ENCODE measurements at places on chromosomes 5 and 9. TPM values are rescaled to one million over a fixed set of nuclear protein-coding genes. Genes with fewer than 3 reads are reported as not detected.

DNA sequence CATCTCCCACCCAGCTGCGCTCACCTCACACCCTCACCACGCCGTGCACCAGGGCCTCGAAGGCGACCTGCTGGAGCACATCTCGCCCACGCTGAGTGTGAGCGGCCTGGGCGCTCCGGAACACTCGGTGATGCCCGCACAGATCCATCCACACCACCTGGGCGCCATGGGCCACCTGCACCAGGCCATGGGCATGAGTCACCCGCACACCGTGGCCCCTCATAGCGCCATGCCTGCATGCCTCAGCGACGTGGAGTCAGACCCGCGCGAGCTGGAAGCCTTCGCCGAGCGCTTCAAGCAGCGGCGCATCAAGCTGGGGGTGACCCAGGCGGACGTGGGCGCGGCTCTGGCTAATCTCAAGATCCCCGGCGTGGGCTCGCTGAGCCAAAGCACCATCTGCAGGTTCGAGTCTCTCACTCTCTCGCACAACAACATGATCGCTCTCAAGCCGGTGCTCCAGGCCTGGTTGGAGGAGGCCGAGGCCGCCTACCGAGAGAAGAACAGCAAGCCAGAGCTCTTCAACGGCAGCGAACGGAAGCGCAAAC lies 1.1 kb downstream of the POU4F3 start:
- no peak for DNase-seq

DNA sequence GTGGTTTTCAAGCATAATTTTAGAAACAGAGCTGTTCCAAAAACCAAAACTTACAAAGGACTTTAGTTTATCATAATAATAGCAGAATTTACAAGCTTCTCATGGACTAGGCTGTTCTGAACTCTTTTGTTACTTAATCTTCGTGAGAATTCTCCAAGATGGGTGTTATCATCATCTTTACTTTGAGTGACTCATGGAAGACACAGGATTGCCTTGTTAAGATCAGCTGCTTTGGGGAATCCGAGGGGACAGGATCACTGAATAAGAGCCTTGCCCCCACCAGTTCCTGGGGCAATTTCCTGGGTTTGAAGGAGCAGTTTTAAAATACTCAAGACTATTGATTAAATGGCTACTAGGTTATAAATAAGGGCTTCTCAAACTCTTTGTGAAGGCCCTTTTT lies 80.5 kb downstream of the CFAP90 start:
- no peak for DNase-seq

Gene RNF38
- polyA plus RNA-seq = 55.7 TPM

Gene AHRR
- polyA plus RNA-seq = 2.1 TPM

DNA sequence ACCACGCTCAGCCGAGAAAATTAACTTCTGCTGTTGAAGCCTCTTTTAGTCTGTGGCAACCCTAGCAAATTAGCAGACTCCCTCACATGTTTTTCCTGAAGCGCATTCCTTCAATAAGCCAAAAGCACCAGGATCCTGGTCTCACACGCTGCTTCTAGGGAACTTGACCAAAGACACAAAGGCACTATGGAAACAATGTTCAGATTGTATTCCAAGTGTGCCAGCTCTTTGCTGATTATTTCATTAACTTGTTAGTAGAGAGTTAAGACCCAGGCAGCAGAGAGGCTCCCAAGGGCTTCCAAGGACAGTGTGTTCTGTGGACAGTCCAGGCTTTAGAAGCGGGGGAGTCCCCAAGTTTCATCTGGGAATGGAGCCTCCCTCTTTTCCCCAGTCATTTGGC lies 94.4 kb upstream of the BASP1 start:
- peak; percentile 44 for DNase-seq

Gene EQTN
- polyA plus RNA-seq = not detected

DNA sequence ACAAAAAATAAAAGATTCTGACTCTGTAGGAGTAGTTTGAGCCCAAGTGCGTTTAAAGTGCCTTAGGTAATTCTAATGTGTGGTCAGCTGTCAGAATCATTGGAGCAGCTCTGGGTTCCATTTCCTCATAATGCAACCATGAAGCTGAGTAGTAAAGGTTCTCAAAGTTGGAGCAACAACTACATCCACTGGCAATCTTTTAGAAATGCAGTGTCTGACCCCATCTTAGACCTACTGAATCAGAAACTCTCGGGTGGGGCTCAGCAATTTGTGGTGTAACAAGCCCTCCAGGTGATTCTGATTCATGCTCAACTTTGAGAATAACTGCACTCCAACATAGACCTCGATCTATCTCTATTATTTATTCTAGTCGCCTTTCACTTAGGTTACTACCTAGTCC lies 7.6 kb upstream of the ALDH1A1 start:
- no peak for DNase-seq

DNA sequence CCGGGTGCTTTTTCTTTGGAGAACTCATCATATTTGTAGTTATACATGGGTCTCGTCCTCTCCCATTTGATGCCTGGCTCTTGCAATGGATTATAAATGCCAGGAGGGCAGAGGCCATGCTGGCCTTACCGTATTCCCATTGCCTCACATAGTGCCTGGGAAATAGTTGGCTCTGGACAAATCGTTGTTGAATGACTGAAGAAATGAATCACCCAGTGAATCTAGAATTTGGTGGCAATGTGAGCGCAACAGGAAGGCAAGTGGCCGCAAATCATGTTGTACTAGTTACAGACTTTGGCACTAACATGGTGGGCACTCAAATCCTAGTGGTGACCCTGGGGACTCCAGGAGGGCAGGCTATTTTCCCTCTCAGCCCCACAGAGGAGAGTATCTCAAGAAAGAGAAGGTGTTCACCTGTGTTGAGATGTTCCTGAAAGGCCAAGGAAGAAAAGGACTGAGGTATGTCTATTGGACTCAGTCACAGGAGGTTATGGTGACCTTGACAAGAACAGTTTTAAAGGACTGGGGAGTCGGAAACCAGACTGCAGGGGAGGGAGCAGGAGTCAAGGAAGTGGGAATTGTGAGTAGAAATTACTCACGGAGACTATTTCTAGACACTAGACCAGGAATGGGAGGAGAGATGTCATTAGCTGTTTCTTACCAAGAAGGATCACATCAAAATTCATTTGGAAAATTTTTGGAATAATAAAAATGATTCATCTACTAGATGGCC lies 61.7 kb upstream of the COL15A1 start:
- DNase-seq = no peak

DNA sequence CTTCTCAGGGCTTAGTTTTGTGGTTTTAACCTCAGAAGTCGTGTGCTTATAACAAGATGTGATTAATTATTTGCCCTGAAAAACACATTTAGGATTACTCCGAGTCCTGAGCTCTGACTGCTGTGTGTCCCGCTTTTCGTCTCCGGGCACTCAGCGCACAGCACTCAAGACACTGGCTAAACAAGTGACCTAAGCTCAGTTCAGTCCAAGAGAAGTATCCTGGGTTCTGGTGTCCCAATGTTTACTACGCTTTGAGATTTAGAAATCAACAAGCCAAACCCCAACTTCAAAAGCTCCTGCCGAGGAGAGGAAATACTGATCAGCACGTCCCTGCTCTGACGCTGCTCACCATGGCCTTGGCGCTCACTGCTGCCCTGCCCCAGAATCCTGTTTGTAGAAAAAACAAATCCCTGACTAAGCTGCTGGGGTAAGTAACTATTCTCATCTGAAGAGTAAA lies 53.2 kb downstream of the IPPK start:
- DNase-seq = peak; percentile 76

Data from ovary (tissue), 10 donors.